SK-MEL-5 (cell line): ENCODE measurements at places on chromosomes 16 and 17.

DNA sequence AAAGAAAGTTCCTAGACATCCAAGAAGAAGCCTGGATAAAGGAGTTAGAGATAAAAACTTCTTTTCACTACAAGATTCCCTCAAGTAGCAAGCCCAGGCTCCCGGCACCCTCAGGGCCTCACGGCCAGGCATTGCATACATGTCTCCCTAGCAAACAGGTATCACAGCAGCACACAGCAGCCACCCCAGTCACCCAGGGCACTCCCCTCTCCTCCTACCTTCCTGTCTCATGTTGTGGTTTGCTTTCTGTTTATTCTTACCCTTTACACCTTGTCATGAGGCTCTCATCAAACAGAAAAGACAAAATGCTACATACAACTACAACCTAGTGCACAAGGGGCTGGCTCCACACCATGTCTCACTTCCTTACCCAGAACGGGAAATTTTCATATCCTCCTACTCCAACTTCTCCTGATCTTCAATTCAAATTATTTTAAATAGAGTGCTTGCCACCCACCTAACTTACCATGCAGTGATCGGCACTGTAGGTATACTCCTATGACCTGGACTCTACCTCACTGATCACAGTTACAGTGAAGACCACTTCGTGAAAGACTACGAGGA is 42.7 kb downstream of the XPO6 start:
- no peak for DNase-seq

- no peak for DNase-seq
Observed at GRCh38 chr16:71439523-71439922, 2.3 kb downstream of the TLE7 start.

DNA sequence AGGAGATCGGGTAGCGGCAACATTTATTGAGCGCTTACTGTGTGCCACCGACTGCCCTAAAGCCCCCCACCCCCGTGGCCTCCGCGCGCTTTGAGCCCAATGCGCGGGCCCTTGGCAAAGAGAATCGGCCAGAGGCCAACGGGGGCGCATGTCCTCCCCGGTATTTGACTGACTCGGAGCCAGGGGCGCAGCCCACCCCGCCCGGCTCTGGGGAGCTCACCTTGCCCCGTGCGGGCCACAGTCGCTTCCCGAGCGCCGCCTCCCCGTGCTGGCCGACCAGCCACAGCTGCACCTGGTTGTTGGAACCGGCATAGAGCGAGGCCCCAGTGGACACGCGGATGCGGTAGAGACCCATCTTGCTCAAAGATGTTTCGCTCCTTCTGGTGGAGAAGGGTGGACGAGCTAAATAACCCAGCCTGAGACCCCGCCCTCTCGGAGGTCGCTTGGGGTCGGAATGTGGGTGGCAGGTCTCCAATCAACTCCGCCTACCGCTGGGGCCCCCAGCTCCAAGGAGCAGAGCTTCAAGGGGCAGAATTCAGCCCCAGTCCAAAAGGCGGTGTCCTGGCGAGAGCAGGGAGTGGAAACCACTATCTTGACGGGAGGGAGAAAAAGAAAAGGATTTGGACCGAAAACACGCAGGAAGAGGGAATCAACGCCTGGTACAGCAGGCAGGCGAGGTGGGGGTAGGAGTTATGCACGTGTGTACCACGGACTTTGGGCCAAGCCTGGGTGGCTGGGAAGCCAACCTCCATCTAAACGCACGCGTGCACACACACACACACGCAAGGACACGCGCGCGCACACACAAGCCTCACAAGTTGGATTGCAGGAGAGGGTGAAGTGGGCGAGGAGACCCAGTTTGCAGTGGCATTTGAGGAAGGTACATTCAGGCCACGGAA is at the start of gene ALOX15:
TSS of gene ALOX15 (minus strand) at position 382 of the 899 bp plus-strand sequence. CDS start at position 355, 27 bp downstream.
- no peak for DNase-seq

GRCh38 chr17:73722165-73722564 is 77.9 kb upstream of the SDK2 start:
- no peak for DNase-seq

DNA sequence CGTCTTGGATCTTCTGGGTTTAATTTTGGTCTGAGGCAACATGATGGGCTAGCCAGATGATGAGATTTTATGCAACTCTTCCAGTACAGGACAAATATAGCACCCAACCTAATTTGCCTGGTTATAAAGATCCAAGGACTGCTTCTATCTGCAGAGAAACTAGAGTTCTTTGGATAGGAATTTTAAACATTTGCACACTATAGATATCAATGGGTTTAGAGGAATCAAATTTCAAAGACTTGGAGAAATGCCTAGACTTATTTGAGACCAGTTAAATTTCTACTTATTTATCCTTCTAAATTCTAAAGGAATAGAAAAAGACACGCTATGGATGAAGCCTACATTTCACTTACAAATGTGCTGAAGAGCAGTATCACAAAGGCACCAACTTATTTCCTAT is 12.6 kb downstream of the PMFBP1 start:
- no peak for DNase-seq

GRCh38 chr17:65936013-65936412 is 255.9 kb downstream of the CEP112 start:
- DNase-seq: no peak

DNA sequence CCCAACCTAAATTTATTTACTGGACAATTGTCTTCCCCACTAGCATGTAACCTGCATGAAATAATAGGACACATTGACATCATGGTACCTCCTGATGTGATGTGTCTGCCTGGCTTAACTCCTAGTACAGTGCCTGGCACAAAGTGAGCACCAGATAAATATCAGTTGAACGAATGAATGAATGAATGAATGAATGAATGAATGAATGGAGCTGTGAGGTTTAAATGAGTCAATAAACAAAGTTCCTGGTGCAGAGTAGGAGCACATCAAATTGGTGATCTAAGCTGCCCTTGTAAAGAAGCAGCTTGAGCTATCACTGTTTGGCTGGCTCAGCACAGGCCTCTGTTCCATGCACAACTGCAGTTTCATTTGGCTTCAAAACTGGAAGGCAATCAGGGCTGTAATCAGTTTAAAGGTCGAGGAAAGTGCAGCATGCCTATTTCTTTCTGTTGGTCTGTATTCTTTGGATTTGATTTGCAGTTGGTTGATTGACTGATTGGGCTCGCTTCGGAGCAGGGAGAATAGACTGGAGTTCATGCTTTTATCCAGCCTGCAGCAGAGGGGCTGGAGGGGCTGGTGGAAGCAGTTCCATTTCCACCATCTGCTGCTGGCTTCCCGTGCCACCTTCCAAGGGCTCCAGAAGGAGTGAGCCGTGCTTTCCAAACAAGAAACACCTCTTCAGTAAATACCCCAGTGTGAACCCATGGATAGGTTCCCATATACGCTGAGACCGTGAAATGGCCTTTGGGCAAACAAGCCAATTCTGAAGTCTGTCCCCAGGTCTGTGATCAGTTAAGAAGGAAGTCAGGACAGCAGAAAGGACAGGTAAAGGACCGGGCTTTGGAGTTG is 54.6 kb downstream of the GPRC5B start:
- no peak for DNase-seq

DNA sequence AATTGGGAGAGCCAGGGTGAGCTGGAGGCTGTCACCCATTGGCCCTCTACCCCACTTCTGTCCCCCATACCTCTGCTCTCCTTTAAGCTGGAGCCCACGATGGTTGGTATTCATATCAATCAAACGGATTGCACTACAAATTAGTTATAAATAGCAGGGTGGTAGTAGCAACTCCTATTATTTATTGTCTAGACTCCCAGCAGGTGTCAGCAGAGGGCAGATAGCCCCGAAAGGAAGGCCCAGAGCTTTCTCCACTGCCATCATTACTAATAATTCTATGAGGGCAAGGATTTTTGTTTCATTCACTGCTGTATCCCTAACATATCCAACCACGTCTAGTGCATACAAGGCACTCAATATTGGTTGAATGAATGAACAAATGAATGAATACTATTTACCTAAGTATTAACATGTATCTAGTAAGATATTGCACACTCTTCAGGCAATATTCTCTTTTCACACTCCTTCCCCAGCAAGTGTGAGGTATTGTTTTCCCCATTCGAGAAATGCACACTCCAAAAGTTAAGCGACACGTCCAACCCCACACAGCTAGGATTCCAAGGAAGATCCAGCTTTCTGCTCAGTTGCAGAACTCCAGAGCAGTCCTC is 6.3 kb downstream of the C17orf50 start:
- peak; percentile 55 for DNase-seq

DNA sequence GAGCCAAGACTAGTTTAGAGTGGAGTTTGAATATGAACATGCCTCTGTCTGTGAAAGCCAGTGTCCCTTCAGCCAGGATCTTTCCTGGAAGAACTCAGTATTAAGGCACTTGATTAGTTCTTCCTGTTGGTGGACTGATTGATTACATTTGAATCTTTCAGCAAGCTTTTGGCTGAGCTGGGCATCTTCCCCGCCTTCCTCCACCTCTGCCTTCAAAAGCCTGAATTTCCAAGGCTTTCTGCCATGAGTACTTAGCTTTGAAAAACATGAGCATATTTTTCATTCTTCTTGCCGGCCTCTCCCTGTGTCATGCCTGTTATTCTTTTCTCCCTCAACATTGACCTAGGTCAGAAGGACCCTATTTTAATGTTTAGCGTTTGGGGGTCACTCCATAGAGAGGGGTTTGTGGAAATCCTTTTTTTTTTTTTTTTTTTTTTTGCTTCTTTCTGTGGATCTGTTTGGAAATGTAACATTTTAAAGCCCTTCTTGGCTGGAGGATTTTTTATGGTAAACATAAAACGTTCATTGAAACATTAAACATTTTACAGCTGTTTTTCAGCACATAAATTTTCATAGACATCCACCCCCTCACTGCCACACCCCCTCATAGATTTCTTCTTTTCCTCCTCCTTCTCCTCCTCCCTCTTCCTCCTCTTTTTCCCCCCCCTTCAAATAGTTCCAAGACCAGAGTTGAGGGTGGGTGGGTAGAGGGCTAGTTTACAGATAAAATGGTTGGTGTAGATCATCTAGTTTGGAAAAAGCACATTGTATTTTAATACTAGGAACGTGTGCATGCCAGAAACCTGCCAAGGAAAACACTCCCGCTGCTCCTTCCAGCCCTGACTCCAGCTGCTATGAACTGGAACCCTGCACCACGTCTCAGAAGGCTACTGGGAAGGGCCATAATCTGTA is 645.9 kb downstream of the WWOX start:
- DNase-seq: no peak
